ENCODE measurements at places on chromosomes 4 and X. TPM values are rescaled to one million over a fixed set of nuclear protein-coding genes. Genes with fewer than 3 reads are reported as not detected.

Gene ADH1A
- not detected for total RNA-seq

Gene ESX1
- total RNA-seq = not detected

DNA sequence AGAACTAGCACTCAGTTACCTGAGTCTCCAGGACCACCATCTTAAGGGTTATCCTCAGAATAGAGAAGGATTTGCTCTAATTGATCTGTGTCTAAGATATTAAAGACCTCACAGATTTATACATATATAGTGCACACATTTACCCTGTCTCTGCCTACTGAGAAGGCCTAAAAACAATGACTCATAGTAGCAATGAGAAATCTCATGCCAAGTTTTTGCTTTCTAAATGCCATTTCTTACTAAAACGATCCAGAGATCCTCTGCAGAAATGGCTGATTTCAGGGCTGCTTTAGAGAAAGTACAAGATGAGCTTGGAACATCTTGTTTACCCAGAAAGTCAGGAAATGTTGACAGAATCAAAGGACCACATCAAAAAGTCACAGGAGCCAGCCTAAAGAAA, 79.1 kb upstream of the INPP4B start:
- no peak for DNase-seq

- DNase-seq = no peak
Measured at GRCh38 chr4:155322782-155323181, 54.0 kb downstream of the MAP9 start.

GRCh38 chrX:46666831-46667230, 92.1 kb downstream of the SLC9A7 start:
- DNase-seq = peak; percentile 57

GRCh38 chr4:76984788-76985211, 35.2 kb downstream of the SEPTIN11 start:
- peak; percentile 100 for DNase-seq

GRCh38 chr4:70915036-70915815, 13.1 kb downstream of the MOB1B start:
- peak; percentile 79 for DNase-seq

GRCh38 chr4:118762730-118763477, 73.0 kb downstream of the SEC24D start:
- DNase-seq = peak; percentile 52

DNA sequence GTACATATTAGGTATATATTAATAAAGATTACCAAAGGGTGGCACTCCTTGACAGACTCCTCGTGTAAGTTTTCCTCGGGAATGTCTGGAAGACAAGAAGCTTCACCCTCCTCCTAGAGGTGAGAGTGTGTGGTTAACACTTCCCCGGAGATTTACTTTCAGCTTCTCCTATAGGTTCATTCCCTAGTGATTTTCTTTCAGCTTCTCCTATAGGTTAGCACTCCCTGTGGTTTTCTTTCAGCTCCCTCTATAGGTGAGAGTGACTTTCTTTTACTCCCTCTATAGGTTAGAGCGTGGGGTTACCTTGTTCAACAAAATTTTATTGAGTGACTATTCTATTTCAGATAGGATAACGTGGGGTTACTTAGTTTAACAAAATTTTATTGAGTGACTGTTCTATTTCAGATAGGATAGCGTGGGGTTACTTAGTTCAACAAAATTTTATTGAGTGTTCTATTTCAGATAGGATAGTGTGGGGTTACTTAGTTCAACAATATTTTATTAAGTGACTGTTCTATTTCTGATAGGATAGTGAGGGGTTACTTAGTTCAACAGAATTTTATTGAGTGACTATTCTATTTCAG, 106.0 kb upstream of the PLAC1 start:
- DNase-seq = peak; percentile 53

Data from fibroblast of villous mesenchyme (primary cell).